Adrenal gland (tissue), 19 donors: ENCODE measurements at places on chromosomes 7 and 10. TPM values are rescaled to one million over a fixed set of nuclear protein-coding genes. Genes with fewer than 3 reads are reported as not detected.

DNA sequence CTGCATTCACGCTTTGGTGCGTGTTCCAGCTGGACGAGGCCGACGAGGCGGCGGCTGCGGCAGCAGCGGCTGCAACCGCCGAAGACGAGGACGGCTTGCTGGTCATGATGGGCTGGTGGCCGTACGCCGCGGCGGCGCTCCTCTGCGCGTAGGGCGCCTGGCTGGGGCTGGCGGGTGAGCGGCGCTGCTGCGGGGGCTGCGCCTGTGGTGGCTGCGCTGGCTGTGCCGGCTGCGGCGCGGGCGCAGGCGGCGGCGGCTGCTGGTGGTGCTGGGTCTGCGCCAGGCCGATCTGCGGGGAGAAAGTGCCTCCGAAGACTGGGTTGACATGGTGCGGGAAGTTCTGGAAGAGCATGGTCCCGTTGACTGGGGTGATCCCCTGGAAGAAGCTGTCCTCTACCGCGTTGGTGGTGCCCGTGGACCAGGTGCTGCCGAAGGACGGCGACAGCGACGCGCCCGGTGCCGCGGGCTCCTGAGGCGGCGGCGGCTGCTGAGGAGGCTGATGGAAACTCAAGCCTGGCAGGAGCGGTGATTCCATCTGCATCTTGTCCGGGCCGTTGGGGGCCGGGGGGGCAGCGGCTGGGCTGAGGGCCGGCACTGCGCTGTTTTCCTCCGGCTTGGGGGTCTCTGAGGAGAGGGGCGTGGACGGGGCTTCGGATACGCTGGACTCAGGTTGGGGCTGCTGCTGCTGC is 51.1 kb downstream of the CPEB3 start:
- H3K36me3 ChIP-seq, result no peaks in the 10 kb centered on the region
- no peaks in the 10 kb centered on the region for H3K27me3 ChIP-seq
- peak overlapping the region; percentile 83 for H3K27ac ChIP-seq
- H3K4me3 ChIP-seq, result peak overlapping the region; percentile 66
- DNase-seq, result peak; percentile 46

DNA sequence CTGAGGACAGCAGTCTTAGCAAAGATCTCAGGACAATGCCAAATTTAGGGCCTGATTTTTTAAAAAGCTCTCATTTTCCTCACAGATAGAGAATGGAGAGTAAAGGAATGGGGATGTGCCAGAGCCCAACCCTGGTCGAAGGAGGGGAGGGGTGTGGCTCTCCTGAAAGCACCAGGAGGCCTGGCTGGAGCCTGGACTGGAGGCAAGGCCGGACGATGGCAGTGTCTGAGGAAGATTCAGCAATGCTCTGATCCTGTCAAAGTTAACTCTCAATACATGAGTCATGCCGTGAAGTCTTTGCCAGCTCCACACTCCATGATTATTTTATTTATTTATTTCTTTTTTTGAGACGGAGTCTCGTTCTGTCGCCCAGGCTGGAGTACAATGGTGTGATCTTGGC is 108.3 kb downstream of the UPF2 start:
- H3K4me1 ChIP-seq, result peaks cover 5% of the 10 kb centered on the region
- H3K27me3 ChIP-seq, result no peaks in the 10 kb centered on the region
- DNase-seq, result peak; percentile 66
- peaks cover 39% of the 10 kb centered on the region for H3K36me3 ChIP-seq
- H3K27ac ChIP-seq, result no peak overlapping the region

- H3K27me3 ChIP-seq, result no peaks in the 10 kb centered on the region
- H3K27ac ChIP-seq, result peak overlapping the region; percentile 22
- no peak overlapping the region for H3K4me3 ChIP-seq
- DNase-seq, result peak; percentile 41
- no peaks in the 10 kb centered on the region for H3K36me3 ChIP-seq
- no peaks in the 10 kb centered on the region for H3K4me1 ChIP-seq
Measured at GRCh38 chr7:139936760-139937310, 107.8 kb downstream of the TBXAS1 start.

GRCh38 chr10:128296253-128297007 is 170.2 kb upstream of the MKI67 start:
- DNase-seq, result no peak
- H3K27ac ChIP-seq, result no peak overlapping the region
- no peaks in the 10 kb centered on the region for H3K36me3 ChIP-seq
- no peaks in the 10 kb centered on the region for H3K27me3 ChIP-seq
- H3K4me3 ChIP-seq, result no peak overlapping the region

DNA sequence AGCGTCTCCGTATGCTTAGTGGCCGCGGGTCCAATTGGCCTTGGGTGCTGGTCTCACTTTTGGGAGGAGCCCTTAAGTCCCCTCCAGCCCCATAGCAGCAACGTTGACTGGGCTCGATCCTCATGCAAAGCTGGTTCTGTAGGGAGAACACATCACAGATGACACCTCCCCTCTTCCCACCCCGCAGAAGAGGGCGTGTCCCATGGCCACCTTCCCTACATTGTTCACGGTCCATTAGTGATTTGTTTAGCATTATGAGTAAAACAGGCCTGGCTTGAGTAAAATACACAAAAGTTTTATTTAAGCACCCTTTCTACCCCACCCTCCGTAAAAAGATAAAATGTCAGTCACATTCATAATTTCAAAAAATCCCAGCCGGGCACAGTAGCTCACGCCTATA is 89.1 kb upstream of the SH2B2 start:
- no peaks in the 10 kb centered on the region for H3K4me1 ChIP-seq
- no peak overlapping the region for H3K27ac ChIP-seq
- DNase-seq, result no peak
- H3K36me3 ChIP-seq, result no peaks in the 10 kb centered on the region
- H3K4me3 ChIP-seq, result no peak overlapping the region
- no peaks in the 10 kb centered on the region for H3K27me3 ChIP-seq

GRCh38 chr10:28354511-28354910 is 51.6 kb upstream of the MPP7 start:
- no peak for DNase-seq
- no peaks in the 10 kb centered on the region for H3K36me3 ChIP-seq
- no peaks in the 10 kb centered on the region for H3K4me1 ChIP-seq
- no peaks in the 10 kb centered on the region for H3K27me3 ChIP-seq

DNA sequence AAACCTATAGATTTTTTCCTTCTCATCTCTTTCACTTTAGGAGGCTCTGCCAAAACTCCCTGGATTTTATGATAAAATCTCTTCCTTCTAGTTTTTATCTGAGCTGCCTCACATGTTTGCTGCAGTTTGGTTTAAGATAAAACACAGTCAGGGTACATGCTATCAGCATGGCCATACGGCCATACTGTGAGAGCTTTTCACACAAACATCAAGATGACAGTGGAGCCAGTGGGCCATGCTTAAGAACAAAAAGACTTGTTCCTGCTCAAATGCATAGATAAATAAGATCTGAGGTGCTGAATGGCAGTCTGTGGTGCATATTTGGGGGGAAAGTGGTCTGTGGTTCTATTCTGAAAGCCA is 91.0 kb downstream of the ELMO1 start:
- H3K4me3 ChIP-seq, result no peak overlapping the region
- DNase-seq, result no peak
- no peak overlapping the region for H3K27ac ChIP-seq
- peaks cover 7% of the 10 kb centered on the region for H3K4me1 ChIP-seq
- H3K36me3 ChIP-seq, result no peaks in the 10 kb centered on the region

DNA sequence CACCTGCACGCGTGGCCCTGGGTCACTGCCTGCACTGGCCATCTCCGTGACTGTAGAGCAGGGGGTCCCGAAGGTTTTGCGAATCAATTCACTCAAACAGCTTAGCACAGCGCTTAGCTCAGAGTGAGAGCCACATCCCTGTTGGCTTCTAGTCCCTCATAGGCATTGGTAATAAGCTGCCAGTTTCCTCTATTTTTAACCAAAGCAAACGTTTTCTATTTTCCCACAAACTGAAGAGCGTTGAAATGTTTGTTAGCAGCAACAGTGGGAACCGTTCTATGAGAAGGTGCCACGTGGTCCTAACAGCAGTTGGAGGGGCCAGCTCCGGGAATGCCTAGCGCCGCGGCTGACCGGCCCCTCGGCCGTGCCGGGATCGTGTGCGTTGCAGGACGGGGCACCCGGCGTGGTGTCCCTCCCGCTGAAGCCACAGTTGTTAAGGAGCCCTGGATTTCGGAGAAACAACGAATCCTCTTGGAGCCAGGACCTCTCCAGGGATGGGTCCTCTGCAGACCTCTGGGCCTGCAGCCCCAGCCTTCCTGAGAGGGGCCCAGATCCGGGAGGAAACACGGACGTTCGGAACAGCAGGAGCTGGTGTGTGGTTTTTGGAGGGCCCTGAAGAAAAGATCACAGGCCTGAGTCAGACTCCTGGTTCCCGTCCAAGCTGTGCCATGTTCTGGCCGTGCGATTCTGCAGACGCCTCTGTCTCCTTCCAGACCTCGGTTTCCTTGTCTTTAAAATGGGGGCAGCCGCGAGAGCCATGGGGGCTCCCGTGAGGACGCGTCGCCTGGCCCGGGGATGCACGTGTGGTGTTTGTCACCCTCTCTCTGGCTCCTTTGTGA is 40.3 kb downstream of the FAM20C start:
- DNase-seq, result peak; percentile 54
- H3K36me3 ChIP-seq, result no peaks in the 10 kb centered on the region
- H3K27ac ChIP-seq, result no peak overlapping the region
- no peaks in the 10 kb centered on the region for H3K27me3 ChIP-seq
- H3K4me1 ChIP-seq, result peaks cover 41% of the 10 kb centered on the region

- H3K27me3 ChIP-seq, result no peaks in the 10 kb centered on the region
- no peaks in the 10 kb centered on the region for H3K36me3 ChIP-seq
- no peak overlapping the region for H3K4me3 ChIP-seq
Measured at GRCh38 chr7:37341033-37341630, 107.5 kb downstream of the ELMO1 start.

DNA sequence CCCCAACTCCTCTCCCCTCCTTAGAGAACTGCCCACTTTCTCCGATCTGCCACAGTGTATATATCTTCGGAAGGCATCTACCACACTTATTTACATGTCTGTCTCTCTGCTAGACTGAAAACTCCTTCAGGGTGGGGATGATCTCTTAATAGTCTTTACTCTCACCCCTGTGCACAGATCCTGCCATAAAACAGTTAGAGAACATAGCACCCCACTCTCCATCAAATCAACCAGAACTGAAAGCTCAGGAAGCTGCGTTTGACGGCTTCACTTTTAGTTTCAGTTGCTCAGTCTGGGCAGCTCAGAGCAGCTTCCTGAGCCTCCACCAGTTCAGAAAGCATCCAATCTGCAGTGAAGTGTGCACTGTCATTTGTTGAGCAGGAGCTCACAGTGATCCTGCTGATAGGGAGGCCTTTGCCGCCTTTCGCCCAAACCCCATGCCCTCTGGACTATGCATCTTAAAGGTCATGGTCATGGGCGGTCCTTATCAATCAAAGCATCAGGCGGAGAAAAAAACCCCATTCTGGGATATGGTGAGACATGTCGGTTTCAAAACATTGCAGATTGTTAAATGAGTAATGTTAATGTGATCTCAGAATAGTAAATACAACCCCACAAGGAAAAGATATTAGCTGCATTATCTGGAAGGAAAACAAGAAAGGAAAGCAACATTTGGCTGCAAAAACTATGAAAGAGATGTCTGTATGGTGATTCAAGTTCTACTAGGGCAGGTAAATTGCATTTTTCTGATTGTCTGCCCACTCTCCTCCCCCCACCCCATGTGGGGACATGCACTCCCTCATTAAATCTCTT is 167.1 kb upstream of the ADO start:
- no peak overlapping the region for H3K27ac ChIP-seq
- peak; percentile 69 for DNase-seq
- no peak overlapping the region for H3K4me3 ChIP-seq
- H3K4me1 ChIP-seq, result no peaks in the 10 kb centered on the region
- H3K27me3 ChIP-seq, result no peaks in the 10 kb centered on the region

DNA sequence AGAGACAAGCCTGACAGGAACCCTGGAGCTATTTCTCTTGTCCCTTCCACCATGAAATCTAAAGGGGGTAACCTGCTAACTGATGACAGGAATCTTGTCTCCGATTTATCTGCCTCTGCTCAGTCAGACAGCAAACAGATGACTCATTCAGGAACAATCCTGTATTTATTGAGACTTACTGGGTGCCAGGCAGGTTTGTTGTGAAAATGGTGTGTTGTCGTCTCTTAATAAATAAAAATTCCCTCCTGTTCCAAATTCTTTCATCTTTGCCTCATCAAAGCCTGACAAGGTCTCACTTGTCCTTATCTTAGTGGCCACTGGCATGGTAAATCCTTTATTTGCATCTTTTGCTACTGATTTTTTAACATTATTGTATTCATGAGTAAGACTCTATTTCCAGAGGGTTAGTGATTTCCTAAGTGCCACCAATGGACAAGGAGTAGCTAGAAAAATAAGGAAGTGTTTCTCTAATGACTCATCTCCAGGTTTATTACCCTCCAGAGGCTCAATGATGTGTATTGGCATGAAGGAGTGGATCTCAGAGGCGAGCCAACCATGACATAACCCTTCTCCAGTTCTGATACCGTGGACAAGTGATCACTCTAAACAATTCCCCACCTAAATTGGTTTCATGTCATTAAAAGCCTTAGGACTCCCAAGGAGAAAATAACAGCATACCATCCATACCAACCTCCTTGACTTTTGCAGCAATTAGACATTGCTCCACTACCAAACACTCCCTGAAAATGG is 724.0 kb downstream of the GRID1 start:
- no peak overlapping the region for H3K27ac ChIP-seq
- H3K4me3 ChIP-seq, result no peak overlapping the region
- no peaks in the 10 kb centered on the region for H3K36me3 ChIP-seq

DNA sequence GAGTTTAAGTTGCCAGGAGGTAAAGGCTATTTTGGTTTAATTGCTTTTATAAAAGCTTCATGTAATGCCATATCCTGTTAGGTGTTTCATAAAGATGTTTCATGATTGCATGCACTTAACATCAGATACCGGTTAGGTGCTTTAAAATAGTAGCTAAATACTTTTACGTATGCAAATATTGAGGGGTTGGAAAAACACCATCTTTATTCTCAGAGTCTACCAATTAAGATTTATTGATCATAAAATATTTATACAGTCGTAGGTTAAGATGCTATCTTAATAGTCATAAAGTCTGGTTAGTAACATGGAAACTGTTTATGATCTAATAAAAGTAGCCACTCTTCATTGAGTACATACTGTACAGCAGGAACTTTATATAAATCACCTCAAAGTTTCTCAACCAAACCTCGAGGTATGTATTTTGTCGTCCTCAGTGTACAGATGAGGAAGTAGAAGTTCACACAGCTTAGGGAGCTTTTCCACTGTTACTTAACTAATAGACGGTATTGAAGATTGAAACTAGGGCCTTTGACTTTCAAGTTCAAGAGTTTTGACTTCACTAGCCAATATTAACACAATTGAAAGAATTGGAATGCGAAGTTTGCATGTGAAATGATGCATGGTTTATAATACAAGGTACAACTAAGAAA is 897.1 kb downstream of the GATA3 start:
- no peak overlapping the region for H3K27ac ChIP-seq
- H3K4me3 ChIP-seq, result no peak overlapping the region
- H3K4me1 ChIP-seq, result no peaks in the 10 kb centered on the region
- DNase-seq, result no peak
- H3K27me3 ChIP-seq, result no peaks in the 10 kb centered on the region

The FAM25C gene
- not detected for total RNA-seq

The ERVW-1 gene
- total RNA-seq, result not detected

The PPP1R17 gene
- not detected for total RNA-seq

The MEST gene
- 175 TPM for total RNA-seq

The GPR15LG gene
- 0.25 TPM for total RNA-seq

The COL26A1 gene
- 5.0 TPM for total RNA-seq

The KCNH2 gene
- 4.7 TPM for total RNA-seq

The VGF gene
- total RNA-seq, result 4.7 TPM

The WIPF3 gene
- 5.5 TPM for total RNA-seq

The SH2B2 gene
- total RNA-seq, result 5.8 TPM
